Activated effector memory CD4-positive, alpha-beta T cell treated with Interleukin-2 at 50 U/mL for 16 hours (primary cell): ENCODE measurements at places on chromosomes 12 and 14.

DNA sequence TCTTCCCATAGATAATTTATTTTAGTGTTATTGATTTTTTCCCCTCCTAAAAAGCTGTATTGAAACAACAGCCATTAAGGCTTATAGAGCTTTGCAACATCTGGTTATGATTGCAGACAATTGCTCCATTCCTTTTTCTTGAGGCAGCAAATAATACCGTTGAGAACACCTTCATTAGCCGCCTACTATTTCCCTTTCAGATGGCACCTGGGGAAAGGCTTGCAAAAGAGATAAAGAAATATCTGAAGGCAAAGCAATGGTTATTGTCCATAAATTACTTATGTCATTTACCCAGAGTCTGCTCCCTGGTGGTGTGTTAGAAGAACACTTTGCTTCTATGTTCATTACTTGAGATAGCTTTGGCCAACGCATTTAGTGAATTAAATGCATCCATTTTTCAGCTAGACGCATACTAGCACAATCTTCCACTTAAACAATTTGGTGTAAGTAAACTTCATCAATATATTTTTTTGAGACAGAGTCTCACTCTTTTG, 377.8 kb downstream of the KCNH5 start:
- no peak for DNase-seq

GRCh38 chr12:7078163-7078562, 14.1 kb downstream of the C1R start:
- no peak for DNase-seq

DNA sequence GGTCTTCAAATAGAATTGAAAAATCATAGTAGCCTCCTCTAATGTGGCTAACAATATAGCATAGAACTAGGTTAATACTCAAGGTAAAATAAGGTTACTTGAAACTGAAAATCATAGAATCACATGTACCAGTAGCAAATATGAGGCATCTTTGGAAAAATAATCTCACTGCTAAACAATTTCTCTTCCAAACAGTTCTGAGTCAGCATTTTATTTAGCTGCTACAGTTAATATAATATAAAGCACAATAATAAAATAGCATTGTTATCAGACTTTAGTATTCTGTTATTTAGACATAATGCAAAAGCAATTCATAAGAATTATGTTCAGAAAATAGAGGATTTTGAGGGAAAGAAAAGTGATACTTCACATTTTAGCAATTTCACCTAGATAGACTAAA, 35.0 kb downstream of the ERO1A start:
- no peak for DNase-seq

GRCh38 chr12:81644503-81644902, 114.6 kb downstream of the PPFIA2 start:
- DNase-seq: no peak

- no peak for DNase-seq
Measured at GRCh38 chr14:50883827-50884197, 12.0 kb downstream of the ABHD12B start.

GRCh38 chr14:49463146-49463545, 123.0 kb downstream of the RPS29 start:
- DNase-seq: no peak

GRCh38 chr14:53006931-53007562, 56.2 kb upstream of the FERMT2 start:
- DNase-seq: no peak

GRCh38 chr14:105500726-105501101, 9.7 kb downstream of the TEDC1 start:
- DNase-seq: no peak
